ENCODE measurements at places on chromosomes 2 and 18.

- DNase-seq = no peak
These were observed 505.9 kb downstream of the ERBB4 start for GRCh38 chr2:212032536-212033219.

DNA sequence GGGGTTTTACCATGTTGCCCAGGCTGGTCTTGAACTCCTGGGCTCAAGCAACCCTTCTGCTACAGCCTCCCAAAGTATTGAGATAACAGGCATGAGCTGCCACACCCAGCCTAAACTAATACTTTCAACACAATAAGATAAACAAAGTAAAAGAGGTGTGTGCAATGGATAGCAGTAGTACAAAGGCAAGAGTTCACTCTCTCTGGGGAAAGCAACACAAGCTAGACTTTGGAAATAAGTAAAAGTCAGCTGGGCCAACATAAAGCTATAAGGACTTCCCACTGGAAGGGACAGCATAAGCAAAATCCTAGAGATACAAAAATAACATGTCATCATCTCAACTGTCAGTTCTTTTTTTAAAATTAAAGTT, 5.2 kb upstream of the NOSTRIN start:
- no peak for DNase-seq

- no peak for DNase-seq
These were observed 75.9 kb downstream of the SH3BP4 start for GRCh38 chr2:235027558-235028214.

DNA sequence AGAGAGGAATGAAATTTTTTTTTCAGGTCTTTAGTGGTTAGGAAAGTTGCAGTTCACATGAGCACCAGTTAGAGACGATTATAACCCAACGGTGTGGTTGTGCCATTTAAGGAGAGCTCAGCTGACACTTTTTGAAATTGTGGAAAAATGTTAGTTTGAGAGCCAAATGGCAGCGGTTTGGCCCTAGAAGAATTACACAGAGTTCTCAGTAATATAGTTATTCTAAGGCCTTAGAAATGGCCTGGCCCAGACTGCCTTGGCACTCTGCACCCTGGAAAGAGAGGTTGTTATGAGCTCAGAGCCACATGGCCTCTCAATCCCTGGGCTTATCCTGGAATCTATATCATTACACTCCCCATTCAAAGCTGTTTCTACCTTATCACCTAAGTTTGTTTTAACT, 117.4 kb downstream of the RHBDD1 start:
- DNase-seq = no peak

GRCh38 chr18:43393174-43393573, 115.9 kb upstream of the SYT4 start:
- no peak for DNase-seq
